ENCODE measurements at places on chromosomes 2 and 18.

- peak overlapping the region; percentile 21 for H3K27ac ChIP-seq
- no peak overlapping the region for H3K4me3 ChIP-seq
- no peaks in the 10 kb centered on the region for H3K27me3 ChIP-seq
- no peak for DNase-seq
These were observed 8.7 kb downstream of the ADRA2B start for GRCh38 chr2:96107708-96108065.

- no peak overlapping the region for H3K27ac ChIP-seq
- no peaks in the 10 kb centered on the region for H3K36me3 ChIP-seq
- H3K4me3 ChIP-seq = no peak overlapping the region
These were observed 364.4 kb upstream of the ID2 start for GRCh38 chr2:8317418-8317817.

DNA sequence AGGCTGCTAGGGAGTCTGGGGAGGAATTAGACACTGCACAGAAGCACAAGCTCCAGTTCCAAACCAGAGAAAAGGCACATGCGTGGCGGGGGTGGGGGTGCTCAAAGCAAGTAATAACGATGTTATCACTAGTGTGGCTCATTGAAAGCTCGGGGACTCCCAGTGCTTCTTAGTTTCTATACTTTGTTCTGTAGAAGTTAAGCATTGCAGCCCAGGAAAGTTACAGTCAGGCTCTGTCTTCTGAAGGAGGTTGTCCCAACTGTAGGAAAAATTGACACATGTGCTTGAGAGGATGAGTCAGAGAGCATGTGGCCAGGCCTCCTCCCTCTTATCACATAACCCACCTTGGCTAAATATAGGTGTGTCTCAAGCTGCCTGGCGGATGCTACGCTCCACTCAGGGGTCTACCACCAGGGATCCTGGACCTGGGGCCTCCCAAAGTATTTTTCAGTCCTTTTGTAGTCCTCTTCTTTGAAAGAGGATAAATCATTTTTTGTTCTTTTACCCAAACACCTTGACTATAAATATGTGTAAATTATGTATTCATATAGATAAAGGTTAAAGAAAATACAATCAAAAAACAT, 3.8 kb downstream of the GALNT5 start:
- no peaks in the 10 kb centered on the region for H3K27me3 ChIP-seq
- no peaks in the 10 kb centered on the region for H3K36me3 ChIP-seq
- H3K27ac ChIP-seq = peak overlapping the region; percentile 83

DNA sequence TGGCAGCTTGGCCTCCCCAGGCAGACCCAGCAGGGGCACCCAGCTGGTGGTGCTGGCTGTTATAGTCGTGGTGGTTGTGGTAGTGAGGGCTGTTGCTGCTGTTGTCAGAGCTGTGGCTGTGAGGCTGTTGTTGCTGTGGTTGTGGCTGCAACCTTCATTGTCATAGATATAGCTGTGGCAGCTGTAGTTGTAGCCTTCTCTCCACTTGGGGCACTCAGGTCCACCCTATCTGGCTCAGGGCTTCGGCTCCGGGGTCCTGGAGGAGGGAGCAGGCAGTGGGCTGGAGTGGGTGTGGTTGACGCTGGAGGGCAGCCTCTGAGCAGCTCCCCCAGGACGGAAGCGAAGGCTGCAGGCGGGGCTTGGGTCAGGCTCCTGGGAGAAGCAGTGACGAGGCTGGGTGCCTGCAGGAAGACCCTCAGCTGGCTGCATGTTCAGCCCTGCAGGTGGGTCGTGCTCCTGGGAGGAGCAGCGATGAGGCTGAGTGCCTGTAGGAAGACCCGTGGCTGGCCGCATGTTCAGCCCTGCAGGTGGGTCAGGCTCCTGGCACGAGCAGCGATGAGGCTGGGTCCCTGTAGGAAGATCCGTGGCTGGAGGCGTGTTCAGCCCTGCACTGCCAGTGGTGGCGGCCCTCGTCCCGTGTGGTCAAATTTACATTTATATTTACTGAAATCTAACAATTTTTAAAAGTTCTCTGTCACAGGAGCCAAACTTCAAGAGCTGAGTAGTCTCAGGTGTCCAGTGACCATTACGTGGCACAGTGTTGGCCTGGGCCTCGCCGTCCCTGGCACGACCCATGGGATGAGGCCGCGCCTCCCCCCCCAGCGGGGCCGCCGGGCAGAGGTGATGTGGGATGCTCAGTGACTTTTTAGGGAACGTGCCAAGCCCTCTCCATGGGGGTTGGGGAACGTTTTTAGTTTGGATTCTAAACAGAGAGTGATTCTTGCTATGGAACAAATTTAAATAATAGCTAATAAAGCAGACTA, 79.2 kb upstream of the PXDN start:
- H3K36me3 ChIP-seq = no peaks in the 10 kb centered on the region
- no peak overlapping the region for H3K4me3 ChIP-seq
- H3K27me3 ChIP-seq = no peaks in the 10 kb centered on the region
- DNase-seq = no peak
- H3K4me1 ChIP-seq = no peaks in the 10 kb centered on the region

DNA sequence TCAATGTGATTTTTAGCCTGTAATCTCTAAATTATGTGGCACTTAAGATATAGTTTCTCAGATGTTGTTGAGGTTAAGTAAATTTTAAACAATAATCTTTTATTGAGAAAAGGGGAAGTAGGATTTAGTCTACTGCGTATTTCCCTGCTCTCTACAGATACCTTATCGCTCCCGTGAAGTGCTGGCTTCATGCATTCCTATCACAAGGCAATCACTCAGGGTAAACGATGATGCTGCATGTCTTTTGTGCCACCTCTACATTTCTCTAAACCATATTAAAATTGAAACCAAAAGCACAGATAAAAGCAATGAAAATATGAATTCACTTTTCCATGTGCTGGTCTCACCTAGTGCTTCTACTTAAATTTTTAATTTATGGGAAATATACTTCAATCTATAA, 14.4 kb upstream of the RPE start:
- H3K4me3 ChIP-seq = no peak overlapping the region
- H3K27ac ChIP-seq = no peak overlapping the region
- DNase-seq = no peak
- no peaks in the 10 kb centered on the region for H3K4me1 ChIP-seq

DNA sequence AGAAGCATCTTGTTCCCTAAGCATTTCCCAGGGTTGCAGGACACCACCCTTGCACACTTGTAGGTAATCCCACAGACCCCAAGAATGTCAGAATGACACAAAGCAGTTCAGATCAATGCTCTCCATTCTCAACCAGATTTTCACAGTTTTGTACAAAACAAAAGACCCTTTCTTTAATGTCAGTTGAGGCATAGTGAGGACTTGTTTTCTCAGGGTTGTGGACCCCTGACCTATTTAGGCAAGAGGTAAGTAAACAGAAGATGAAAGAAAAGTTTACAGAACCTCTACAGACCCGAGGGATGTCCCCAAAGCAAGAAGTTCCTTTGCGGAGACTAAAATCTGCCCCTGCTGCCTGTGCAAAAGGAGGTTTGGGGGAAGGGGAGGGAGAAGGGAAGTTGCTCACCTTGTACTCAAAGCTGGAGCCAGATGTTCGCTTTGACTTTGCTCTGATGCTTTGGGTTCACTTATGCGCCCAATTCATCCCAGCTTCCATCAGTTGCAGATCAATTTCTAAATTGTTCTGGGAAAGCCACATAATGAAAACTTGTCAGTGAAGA, 635.4 kb downstream of the EPHA4 start:
- no peak for DNase-seq
- H3K36me3 ChIP-seq = no peaks in the 10 kb centered on the region
- H3K4me1 ChIP-seq = no peaks in the 10 kb centered on the region
- H3K27me3 ChIP-seq = no peaks in the 10 kb centered on the region
- no peak overlapping the region for H3K27ac ChIP-seq
- no peak overlapping the region for H3K4me3 ChIP-seq

DNA sequence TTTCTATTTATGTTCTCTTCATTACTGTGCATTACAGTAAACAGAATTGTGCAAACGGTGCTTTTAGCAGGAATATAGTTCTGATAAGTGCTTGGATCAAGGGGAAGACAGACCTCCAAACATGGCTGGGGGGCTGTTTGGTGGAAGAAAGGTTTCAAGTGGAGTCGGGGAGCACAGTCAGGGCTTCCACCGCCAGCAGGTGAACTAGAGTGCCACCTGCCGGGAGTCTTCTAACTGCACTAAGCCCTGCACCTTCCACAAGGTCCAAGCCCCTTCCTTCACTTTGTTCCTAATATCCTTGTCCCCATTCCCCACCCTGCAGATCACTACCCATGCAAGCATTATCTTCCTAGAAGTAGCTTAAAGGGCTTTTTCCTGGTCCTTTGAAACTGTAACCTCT, 11.1 kb downstream of the ONECUT2 start:
- H3K4me3 ChIP-seq = no peak overlapping the region
- DNase-seq = no peak
- H3K27me3 ChIP-seq = no peaks in the 10 kb centered on the region
- H3K36me3 ChIP-seq = no peaks in the 10 kb centered on the region

Data from Caco-2 (cell line).